ENCODE measurements at places on chromosomes 1 and 21. TPM values are rescaled to one million over a fixed set of nuclear protein-coding genes. Genes with fewer than 3 reads are reported as not detected.

Gene PTGFR
- total RNA-seq, result 0.24 TPM

Gene KCNE2
- not detected for total RNA-seq

Gene PGLYRP4
- 14.5 TPM for total RNA-seq

Gene TRIM17
- 1.3 TPM for total RNA-seq

Gene TRPM2
- 1.2 TPM for total RNA-seq

Gene ESRRG
- total RNA-seq, result 0.40 TPM

Gene LRRC53
- not detected for total RNA-seq

Gene ZNF695
- total RNA-seq, result 1.6 TPM

Gene PBXIP1
- total RNA-seq, result 9.2 TPM

DNA sequence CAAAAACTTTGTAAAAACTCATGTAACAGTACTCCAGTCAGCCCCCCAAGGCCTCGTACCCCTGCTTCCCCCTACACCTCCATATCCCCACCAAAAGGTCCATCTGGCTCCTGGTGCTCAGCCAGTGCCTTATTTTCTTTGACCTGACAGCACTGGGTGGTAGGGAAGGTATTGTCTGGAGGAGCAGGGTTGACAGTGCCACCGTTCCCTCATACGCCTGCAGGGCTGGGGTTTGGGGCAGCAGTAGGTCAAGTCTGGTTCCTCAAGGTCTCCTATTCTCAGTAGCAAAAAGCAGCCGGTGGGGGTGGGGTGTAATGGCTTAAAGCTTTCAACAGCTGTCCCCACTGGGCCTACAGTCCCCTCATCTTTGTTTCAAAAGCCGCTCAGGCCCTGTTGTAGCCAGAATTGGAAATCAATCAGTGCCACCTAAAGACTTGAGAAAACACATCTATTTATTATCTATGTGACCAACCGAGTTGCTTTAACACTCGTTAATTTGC, 25.3 kb upstream of the TTF2 start:
- ATAC-seq, result no peak

DNA sequence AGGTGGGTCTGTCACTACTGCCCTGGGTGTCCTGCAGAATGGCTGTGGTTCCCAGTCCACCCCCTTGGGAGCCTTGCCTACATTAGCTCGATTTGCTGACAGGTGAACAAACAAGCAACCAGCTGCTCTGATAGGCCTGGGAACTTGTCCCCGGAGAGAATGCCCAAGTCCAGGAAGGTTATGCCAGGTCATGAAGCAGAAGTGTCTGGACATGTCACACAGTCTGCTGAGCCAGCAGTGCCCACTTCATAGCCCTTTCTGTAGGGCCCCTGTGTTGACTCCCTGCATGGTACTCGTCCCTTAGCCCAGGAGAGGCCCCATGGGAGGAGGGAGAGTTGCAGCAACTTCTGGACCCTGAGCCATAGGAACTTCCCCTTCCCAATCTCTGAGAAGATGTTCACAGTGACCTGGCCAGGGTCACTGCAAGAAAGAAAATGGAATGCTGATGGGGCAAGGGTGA, 31.0 kb downstream of the UCK2 start:
- ATAC-seq, result peak; percentile 5

- ATAC-seq, result no peak
Observed at GRCh38 chr1:47196622-47197021, 6.8 kb upstream of the PDZK1IP1 start.

DNA sequence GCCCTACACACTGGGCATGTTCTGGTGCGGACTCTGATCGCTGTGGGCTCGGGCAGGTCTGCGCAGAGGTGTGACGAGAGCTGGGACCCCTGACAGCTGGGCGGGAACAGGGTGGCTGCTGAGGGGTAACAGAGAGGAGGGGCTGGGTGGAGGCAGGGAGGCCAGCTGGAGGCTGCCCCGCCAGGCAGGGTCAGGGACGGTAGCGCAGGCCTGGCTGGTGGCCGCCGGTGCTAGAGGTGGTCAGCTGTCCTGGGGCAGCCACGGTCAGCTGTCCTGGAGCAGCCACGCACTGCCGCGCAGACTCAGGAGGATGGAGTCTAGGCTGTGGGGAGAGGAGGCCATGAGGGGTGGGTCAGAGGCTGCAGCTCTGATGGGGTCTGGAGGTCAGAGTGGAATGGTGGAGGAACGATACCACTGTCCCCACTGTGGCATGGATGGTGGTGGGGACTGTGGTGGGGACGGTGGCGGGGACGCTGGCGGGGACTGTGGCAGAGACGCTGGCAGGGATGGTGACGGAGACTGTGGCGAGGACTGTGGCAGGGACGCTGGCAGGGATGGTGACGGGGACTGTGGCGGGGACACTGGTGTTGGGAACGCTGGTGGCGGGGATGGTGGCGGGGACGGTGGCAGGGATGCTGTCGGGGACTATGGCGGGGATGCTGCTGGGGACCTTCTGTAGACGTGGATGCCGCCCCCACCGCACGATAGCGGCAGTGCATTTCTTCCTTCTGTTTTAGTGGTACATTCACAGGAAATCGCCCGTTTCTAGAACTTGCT, 21.3 kb upstream of the LRRC3 start:
- peak; percentile 23 for ATAC-seq

DNA sequence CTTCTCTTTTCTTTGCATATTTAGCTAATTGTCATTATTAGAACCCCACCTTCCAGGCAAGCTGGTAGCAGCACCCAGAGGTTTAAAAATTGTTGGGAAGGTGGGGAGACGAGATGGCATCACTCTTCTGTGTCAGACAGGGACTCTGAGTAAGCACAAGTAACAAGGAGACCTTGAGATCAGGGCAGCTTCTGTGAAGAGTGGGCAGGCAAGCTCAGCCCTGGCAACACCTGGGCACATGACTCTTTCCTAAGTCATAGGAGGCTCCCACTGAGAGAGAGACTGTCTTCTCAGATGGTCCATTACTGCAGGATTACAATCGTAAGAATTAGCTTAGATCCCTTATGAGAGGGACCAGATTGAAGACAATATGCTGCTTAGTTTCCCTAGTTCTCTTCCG, 183.5 kb downstream of the BRINP2 start:
- no peak for ATAC-seq

DNA sequence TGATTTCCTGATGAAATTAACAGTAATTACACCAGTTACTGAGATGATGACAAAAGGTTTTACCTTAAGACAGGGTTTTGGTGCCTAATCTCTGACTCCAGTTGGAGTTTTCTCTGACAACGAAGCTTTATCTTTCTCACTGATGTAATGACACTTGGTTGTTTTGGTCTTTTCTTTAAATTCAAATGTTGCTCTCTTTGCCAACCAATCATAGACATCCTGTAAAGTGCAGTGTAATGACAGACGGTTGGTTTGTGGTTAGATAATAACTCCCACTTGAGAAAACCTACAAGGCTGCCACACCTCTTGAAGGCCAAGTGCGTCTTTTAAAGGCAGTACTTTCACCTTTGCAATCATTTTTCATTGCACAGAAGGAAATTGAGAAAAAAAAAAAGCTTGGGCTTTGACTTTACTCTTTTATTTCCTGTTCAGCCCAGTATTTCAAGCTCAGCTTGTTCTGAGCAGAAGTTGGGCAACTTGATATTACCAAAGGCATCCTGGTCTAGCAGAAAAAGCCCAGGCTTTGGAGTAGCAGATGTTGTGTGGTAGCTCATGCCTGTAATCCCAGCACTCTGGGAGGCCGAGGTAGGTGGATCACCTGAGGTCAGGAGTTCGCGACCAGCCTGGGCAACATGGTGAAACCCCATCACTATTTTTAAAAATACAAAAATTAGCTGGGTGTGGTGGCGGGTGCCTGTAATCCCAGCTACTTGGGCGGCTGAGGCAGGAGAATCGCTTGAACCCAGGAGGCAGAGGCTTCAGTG, 14.9 kb downstream of the PDIK1L start:
- ATAC-seq, result peak; percentile 93

DNA sequence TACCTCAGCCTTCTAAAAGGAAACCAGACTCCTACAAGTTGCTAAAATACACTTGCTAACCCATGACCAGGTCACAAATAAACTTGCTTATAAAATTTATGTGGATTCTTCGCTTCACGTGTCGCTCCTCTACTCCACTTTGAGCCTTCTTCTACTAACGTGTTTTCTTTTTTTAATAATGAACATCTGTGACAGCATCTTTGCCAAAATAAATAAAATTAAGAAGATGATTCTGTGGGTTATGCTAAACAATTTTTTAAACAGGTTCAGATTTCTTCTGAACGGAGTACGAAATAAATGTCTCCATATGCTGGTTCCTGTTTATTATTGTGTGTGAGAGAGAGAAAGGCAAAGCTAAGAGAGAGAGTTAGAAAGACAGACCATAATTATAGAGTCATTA, 735.8 kb downstream of the LTN1 start:
- ATAC-seq, result no peak

DNA sequence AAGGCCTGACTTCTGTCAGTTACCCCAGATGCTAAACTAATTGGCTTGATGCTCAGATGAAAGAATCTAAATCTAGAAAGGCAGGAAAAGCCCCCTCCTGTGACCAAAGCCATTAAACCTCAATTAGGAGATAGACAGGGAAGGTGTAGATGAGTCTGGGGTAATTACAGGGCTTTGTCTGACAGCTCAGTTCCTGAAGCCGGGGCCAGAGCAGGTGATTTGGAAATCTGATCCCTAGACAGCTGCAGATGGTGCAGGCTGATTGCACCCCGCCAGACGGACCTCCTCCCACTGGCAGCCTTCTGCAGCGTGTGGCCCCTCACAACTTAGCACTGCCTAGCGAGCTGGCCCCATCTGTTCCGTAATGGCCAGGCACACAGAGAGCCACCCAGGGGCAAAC, 395.1 kb downstream of the HLX start:
- ATAC-seq, result no peak

DNA sequence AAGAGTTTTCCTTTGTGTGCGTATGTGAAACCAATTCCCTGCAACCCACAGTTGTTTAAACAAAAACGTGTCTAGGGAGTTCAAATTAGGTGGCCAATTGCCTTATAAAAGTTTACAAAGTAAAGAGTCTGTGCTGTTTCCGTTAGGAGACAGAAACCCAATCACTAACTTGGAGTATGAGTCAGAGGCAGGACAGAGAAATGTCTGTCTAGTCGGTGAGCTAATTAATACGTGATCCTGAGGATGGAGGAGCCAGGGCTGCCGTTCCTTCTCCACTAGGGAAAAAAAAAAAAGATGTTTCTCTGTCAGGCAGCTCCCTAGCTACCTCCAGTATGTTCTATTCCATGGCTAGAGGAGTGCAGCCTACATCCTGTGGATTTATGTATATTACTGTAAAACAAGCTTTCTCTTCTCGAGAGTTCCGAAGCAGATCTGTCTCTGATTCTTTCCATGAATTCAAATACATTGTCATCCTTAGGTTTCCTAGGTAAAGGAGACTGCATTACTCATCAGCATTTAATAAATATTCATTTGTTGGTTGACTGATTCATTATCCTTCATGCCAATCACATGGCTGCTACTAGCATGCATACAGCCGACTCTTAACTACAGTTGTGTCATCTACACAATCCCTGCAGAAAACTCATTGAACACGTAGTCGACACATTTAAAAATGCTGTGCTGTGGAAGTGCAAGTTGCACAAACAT, 430.6 kb downstream of the KIF26B start:
- no peak for ATAC-seq

DNA sequence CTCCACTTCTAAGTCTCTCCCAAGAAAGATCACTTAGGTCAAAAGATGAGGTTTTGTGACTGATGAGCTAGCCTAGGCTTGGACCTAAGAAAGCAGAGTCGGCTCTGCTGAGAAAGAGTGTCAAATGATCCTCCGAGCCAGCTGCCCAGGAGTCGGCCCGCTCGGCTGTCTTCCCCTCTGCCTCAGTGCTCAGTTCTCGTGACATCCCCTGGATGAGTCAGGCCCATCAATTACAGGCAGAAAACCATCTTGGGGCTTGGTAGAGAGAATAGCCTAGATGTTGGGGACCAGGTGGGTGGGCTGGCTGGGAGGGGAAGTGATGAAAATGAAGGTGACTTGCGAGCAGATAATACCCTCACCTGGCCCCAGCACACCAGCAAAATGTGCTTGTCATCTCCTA, 60.5 kb downstream of the SLC66A1 start:
- ATAC-seq, result no peak

GRCh38 chr1:175072099-175072951, 4.7 kb downstream of the TNN start:
- no peak for ATAC-seq

- peak; percentile 46 for ATAC-seq
Observed at GRCh38 chr1:41394959-41395956, 34.0 kb downstream of the FOXO6 start.

GRCh38 chr1:114359791-114360190, 151.2 kb downstream of the TRIM33 start:
- ATAC-seq, result no peak

DNA sequence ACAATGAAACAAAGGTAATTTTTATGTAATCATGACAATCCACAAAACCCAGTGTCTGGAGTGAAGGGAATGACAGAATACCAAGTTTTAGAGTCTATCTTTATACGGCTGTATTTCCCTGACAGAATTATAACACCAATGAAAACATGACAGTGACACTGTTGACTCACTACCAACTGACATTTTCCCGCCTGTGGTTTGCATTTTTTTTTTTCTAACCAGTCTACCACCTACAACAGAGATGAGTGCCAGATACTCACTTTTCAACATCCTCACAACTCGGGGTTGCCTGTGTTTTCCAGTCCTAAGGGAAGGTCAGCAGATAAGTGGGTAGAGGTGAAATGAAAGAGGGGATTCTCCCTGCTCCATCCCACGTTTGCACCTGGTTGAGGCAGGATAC, 118.9 kb downstream of the KCNJ6 start:
- ATAC-seq, result no peak

GRCh38 chr1:228118040-228118439, 8.9 kb upstream of the MRPL55 start:
- ATAC-seq, result no peak

GRCh38 chr1:67604778-67605177, 80.2 kb upstream of the GADD45A start:
- no peak for ATAC-seq

DNA sequence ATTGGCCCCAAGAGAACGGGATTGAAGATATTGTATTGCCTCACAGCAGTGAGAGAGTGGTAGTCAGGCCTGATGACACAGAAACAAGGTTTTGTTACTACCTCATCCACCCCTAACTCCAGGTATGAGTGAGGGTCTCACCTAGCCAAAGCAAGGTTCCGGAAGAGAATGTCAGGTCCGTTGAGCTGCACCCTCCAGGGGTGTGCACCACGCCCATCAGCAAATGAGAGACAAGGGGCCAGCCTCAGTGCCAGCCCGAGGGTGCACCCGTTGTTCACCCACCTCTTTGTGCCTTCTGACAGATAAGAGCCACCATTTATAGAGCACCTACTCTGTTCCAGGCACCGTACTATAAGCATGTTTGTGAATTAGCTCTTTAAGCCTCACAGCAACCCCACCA, 121.9 kb upstream of the IPO9 start:
- no peak for ATAC-seq

DNA sequence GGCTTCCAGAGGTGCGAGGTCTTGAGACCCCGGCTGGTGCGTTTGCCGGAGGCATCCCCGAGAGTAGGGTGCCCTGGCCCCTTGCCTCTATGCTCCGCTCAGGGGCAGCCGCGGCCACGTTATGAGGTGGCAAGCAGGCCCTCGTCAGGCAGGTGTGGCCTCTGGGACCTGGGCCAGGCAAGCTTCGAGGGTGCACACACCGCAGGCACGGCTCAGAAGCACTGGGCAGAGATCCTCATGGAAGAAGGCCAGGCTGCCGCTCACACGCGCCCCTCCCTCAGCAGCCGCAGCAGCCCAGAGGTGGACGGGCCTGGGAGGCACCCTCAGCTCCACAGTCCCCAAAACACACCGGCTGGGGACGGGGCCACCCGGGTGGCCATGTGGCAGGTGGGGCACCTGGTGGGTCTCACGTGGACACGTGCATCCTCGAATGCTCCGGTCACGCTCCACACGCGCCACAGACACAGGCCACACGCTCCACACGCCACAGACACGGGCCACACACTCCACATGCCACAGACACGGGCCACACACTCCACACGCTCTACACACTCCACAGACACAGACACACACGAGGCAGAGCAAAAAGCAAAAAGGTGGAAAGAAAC, 6.5 kb downstream of the SDF4 start:
- ATAC-seq, result peak; percentile 56

All from esophagus mucosa (tissue), 1 donor.